ENCODE measurements at places on chromosomes 12 and 14. TPM values are rescaled to one million over a fixed set of nuclear protein-coding genes. Genes with fewer than 3 reads are reported as not detected.

- no peak for DNase-seq
These were observed 104.6 kb downstream of the DIP2B start for GRCh38 chr12:50609292-50609874.

DNA sequence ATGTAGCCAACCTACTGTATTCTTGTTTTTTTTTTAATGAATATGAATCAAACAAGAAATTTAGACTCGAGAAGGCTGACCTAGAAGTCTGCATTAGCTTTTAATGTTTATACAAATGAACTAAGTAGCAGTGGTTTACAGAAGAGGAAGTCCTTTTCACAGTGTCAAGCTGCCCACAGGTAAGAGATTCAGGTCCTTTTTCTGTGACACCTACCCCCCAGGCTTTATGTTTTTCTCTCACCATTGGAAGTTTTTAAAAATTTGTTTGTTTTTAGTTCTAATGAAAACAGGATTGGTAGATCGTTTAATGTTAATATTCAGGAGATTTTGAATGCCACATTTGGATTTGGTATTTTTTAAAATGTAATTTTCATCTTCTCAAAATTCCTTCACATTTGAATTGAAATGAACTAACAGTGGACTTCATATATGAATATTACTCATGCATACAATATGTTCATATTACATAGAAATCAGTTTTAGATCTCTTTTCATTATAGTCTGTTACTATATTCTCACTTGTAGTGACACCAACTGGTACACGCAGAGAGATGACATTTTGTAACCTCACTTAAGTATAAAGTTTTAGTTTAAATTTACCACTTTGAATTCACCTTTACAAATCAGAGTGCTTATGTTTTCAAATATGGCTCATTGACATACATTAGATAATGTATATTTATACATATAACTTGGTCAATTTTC, 29.7 kb downstream of the ATF7IP start:
- no peak for DNase-seq

DNA sequence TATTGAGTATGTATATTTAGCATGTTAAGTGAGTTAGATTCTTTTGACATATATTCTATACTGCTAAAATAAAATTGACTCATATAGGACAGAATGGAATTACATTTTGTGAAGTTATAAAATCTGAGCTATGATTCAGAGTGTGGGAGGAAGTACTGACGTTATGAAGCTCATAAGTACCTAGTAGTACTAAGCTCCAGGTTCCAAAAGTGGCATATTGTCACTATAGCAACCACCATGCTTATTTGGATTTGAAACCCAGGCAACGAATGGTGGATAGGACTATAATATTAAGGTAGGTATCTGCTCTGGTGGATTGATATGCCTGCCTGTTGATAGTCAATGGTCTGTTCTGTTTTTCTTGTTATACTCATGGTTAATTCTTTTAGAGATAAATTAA, 2.2 kb upstream of the FBXO33 start:
- DNase-seq, result peak; percentile 50

- DNase-seq, result no peak
These were observed 23.6 kb upstream of the RDH16 start for GRCh38 chr12:56980941-56981530.

DNA sequence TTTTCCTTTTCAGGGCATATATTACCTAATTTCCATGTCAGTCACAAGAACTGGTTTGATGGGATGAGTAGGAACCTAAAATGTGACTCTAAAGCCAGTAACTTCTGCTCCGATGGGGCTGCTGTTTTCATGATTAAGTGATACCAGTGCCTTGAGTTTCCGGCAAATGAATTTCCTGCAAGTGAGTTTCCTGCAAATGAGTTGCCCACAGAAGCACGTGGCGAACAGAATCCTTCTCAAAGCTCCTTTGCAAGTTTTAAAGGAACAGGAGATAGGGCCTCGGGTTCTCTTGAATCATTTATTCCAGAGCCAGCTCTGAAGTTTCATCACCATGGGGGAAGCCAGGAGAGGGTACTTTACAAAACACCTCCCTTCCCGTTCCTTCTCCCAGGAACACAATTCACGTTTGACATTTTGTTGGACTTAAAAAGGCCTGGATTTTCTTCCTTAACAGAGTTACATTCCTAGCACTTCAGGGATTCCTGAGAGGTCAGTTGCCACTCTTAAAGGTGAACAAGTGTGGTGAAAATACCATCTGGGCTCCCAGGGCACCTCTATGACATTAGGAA, 2.2 kb upstream of the PPTC7 start:
- peak; percentile 43 for DNase-seq

The NFE2 gene
- 0.40 TPM for total RNA-seq

GRCh38 chr14:94386085-94387031, 2.0 kb downstream of the SERPINA1 start:
- no peak for DNase-seq
